Omental fat pad (tissue), 4 donors: ENCODE measurements at places on chromosomes 2 and 18.

GRCh38 chr2:203988500-203989260 is 52.1 kb downstream of the ICOS start:
- no peak for DNase-seq

GRCh38 chr2:169091256-169091655 is 21.9 kb downstream of the DHRS9 start:
- DNase-seq = no peak

GRCh38 chr2:45932278-45932975 is 281.0 kb downstream of the PRKCE start:
- DNase-seq = no peak

GRCh38 chr2:177165721-177166711 is 46.6 kb upstream of the HNRNPA3 start:
- DNase-seq = no peak

DNA sequence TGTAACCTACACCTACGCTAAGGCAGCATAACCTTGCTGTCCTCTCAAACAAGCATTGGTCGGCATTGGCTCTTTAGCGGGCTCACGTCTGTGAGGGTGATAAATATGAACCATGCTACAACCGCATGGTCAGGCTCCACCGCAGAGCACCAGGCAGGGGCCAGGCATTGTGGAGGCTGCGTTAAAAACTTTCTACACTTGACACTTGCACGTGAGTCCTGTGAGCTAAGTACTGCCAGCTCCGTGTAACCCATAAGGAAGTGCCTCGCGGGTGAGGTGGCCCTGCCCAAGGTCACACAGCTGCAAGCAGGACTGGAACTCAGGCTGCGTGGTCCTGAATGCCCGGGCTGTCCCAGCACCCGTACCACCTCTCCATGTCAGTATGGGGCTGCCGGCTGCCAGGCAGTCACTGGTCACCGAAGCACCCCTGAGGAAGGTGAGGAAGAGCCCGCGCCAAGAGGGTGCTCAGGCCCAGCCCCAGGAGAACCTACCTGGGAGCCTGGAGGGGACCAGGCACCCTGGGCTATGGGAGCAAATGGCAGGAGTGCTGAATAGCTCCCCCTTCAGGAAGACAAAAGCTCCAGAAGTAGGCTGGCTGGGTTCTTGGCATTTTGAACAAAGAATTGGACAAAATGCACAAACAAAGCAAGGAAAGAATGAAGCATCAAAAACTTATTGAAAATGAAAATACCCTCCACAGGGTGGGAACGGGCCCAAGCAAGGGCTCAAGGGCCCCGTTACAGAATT is 271.1 kb upstream of the RAB6C start:
- no peak for DNase-seq

GRCh38 chr2:196607073-196607472 is 32.4 kb upstream of the CCDC150 start:
- DNase-seq = no peak
